Cardiac fibroblast (primary cell): ENCODE measurements at places on chromosomes 3 and 15.

DNA sequence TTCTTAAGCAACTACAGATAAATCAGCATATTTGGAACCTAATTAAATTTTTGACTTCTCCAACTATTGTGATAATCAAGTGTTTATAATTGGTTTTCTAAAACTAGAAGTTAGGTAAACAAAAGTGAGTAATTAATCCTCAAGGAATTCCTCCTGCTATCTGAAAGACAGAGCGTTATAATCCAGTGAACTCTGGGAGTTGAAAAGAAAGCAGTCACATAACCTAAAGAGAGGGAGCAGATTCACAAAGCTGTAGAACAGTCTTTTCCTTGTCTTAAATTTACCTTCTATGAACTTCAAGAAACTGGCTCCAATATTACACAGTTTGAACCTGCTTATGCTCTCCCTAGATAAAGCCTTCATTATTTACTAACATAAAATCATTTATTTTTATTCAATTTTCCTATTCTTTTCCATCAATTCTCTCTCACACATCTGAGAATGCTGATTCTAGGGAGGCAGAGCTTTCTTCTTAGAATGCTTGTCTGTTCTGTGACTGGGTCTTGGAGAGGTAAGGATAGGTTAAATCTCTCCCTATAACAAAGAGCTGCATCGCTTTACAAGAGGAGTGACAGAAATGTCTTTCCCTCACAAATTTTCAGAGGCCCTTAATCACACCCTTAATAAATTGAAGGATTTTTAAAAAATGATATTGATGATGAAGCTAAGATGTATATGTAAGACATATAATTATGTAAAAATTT lies 132.8 kb downstream of the TUSC7 start:
- DNase-seq: no peak

DNA sequence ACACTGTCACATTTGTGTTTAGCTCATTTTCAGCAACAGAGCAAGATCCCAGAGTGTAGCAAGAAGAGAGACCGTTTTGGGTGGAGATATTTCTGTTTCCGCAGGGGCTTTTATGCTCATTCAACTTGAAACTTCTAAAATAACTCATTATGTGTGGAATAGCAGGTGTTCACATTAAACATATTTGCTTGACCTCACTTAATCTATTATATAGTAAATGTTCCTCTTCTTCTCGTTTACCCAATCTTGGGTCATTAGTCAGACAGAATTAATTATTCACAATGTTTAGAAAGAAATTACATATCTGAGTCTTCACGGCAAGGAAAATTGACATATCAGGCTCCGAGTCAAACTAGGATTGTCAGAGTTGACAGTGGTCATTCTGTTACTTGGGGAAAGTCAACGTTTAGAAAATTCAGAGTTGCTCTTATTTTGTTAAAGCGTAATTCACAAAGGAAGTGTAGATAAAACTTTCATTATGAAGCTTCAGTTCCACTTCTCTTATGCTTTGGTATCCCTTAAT lies 222.9 kb downstream of the TPRG1 start:
- no peak for DNase-seq

GRCh38 chr3:42174679-42175385 lies 83.7 kb downstream of the TRAK1 start:
- no peak for DNase-seq

GRCh38 chr3:82636177-82636576 lies 874.7 kb upstream of the GBE1 start:
- no peak for DNase-seq

GRCh38 chr3:134852893-134853351 lies 57.9 kb downstream of the EPHB1 start:
- DNase-seq: no peak

DNA sequence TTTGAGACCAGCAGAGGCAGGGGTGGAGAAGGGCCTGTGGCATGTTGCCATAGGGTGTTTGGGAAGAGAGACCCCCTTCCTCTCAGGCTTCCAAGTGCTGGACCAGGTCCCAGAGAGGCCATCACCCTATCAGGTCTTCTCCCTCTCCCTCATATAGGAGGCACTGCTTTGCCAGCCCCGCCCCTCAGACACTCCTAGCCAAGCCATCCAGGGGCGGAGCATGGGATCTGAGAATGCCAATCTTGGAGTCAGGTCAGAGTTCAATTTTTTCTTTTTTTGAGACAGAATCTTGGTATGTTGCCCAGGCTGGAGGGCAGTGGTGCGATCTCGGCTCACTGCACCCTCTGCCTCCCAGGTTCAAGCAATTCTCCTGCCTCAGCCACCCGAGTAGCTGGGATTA lies 32.7 kb downstream of the CRABP1 start:
- no peak for DNase-seq

- DNase-seq: peak; percentile 41
These were observed 377.9 kb downstream of the GAP43 start for GRCh38 chr3:116001151-116001621.

- peak; percentile 86 for DNase-seq
These were observed 59.6 kb upstream of the LMCD1 start for GRCh38 chr3:8441969-8442559.

DNA sequence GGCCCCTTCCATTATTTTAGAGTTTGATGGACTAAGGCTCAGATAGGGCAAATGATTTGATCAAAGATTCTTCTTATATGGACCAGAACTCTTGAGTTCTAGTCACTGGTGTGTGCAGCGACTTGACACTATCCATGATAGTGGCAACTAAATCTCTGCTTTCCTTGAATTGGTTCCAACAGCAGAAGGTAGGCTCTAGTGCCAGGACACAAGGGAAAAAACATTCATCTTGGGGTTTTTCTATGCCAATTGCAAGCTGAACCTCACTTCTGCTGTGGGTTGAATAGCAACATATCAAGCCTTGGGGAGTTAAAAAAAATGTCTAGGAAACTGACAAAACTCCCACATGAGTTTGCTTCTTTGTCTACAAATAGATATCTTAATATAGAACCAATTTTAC lies 35.1 kb downstream of the CTXND1 start:
- DNase-seq: no peak

DNA sequence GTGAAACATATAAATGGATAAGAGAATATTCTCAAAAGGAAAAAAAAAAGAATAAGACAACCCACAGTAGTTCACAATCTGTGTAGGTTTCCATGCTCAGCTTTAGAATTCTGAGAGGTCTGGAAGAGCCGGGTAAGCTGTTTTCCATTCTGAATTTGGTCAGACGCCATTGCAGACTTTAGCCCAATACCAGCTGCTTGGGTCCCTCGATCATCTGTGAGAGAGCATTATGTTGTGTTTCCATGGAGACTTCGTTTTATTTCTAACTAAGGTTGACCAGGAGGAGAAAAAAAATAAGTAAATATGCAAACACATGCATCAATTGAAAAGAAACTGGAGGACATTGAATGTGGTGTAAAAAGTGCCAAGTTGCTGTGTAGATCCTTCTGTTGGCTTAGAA lies 25.5 kb downstream of the KCNAB1 start:
- DNase-seq: no peak

GRCh38 chr3:112411425-112411824 lies 78.5 kb downstream of the CD200 start:
- DNase-seq: no peak

GRCh38 chr15:75843678-75844581 lies 683 bp downstream of the UBE2Q2 start:
- DNase-seq: peak; percentile 60
